ENCODE measurements at places on chromosomes 7 and 10. TPM values are rescaled to one million over a fixed set of nuclear protein-coding genes. Genes with fewer than 3 reads are reported as not detected.

DNA sequence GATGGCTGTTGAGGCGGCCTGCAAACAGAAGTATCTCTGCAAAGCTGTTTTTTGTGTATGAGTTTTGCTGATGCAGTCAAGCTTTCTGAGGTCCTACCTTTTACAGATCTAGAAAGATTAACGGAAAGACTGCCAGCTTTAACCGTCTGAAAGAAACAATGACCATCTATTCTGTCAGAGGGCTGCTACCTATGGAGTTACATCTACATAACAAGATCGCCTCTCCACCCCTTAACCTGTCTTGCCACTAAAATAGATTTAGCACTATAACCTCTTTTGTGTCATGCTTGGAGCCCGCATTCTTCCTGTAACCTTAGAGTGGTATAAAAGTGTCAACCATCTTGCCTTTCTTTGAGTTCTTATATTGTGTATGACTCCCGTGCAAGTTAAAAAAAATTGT, 291.2 kb downstream of the POM121L12 start:
- H3K36me3 ChIP-seq, result no peaks in the 10 kb centered on the region
- no peaks in the 10 kb centered on the region for H3K4me1 ChIP-seq
- DNase-seq, result no peak
- H3K27ac ChIP-seq, result no peak overlapping the region
- no peaks in the 10 kb centered on the region for H3K27me3 ChIP-seq
- H3K4me3 ChIP-seq, result no peak overlapping the region

- no peaks in the 10 kb centered on the region for H3K27me3 ChIP-seq
- peaks cover 24% of the 10 kb centered on the region for H3K4me1 ChIP-seq
- H3K4me3 ChIP-seq, result no peak overlapping the region
- DNase-seq, result no peak
These were observed 219.4 kb downstream of the ABCA13 start for GRCh38 chr7:48390388-48391327.

DNA sequence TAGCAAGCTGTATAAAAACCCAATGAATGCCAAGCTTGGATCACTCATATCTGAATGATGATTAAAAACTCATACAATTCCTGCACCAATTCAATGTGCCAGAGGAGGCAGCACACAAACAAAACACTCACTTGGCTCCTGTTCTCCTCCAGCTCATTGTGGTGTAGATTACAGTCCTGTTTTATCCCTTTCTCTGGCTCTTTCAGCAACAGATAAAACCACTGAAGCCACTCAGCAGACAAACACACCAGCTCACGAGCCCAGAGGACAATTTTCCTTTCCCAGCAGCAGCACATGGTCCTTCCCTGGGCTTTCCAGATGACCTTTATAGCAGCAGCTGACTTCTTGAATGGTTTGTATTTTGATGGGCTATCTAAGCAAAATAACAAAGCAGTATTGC, 107.3 kb upstream of the STARD3NL start:
- no peaks in the 10 kb centered on the region for H3K36me3 ChIP-seq
- DNase-seq, result peak; percentile 47
- no peaks in the 10 kb centered on the region for H3K4me1 ChIP-seq
- no peak overlapping the region for H3K4me3 ChIP-seq

GRCh38 chr10:110717781-110718589, 73.8 kb downstream of the RBM20 start:
- no peak overlapping the region for H3K4me3 ChIP-seq
- no peak for DNase-seq
- no peaks in the 10 kb centered on the region for H3K4me1 ChIP-seq
- no peak overlapping the region for H3K27ac ChIP-seq
- no peaks in the 10 kb centered on the region for H3K27me3 ChIP-seq

DNA sequence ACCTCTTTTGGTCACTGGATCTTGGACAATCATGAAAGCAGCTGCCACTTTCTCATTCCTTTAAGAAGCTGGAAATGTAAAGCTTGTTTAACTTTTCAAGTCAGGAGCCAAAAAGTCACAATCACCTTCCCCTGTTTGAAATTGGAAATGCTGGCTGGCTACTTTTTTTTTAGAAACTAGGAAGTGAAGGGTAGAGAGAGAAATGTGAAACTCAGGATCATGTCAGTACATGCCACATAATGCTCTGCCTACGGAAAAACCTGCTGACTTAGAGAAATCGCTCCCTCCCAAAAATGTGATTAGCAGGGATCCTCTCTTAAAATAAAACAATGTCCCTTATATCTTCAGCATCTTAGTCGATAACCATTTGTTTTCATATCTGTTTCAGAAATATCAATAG, 188.4 kb upstream of the C7orf33 start:
- H3K4me3 ChIP-seq, result no peak overlapping the region
- no peaks in the 10 kb centered on the region for H3K4me1 ChIP-seq
- H3K27ac ChIP-seq, result no peak overlapping the region
- H3K27me3 ChIP-seq, result peaks cover 54% of the 10 kb centered on the region
- DNase-seq, result no peak
- no peaks in the 10 kb centered on the region for H3K36me3 ChIP-seq

GRCh38 chr7:2201686-2202360, 30.9 kb downstream of the MAD1L1 start:
- peaks cover 3% of the 10 kb centered on the region for H3K36me3 ChIP-seq
- no peak overlapping the region for H3K4me3 ChIP-seq

- H3K4me1 ChIP-seq, result peaks cover 12% of the 10 kb centered on the region
- peaks cover 12% of the 10 kb centered on the region for H3K27me3 ChIP-seq
- no peak for DNase-seq
- no peaks in the 10 kb centered on the region for H3K36me3 ChIP-seq
- no peak overlapping the region for H3K4me3 ChIP-seq
These were observed 35.5 kb upstream of the BICC1 start for GRCh38 chr10:58477122-58477521.

DNA sequence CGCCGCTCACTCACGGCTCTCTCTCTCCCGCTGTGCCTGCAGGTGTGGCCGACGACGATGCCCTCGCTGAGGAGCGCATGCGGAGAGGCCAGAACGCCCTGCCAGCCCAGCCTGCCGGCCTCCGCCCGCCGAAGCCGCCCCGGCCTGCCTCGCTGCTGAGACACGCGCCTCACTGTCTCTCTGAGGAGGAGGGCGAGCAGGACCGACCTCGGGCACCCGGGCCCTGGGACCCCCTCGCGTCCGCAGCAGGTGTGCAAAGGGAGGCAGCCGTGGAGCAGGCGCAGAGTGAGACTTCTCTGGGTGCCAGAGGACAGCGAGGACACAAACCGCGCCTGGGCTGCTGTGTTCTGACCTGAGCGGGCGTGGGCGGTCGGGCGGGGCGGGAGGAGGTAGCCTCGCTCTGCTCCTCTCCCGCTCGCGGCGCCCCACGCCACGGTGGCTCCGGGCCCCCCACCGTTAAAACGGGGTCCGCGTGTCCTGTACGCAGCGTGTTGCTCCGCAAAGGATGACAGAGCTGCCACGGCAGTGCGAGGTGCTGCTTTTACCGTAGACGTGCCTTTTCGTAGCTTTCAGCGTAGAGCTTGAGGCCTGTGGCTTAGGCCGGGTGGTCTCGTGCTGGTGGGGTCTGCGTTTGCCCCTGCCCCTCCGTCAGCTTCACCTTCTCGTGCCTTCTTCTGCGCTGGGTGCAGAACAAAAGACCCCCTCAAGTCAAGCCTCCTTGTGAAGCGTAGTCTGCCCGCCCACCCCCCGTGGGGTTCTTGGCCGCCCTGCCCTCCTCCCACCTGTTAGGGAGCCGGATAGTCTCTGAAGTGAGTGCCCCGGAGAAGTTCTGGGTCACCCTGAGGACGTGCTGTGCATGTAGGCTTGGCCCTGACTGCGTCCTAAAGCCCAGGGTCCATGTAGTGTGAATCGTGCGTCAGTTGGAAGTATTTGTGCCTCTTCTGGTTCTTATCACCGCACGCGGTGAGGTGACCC, 73.2 kb downstream of the DNAJB6 start:
- H3K27me3 ChIP-seq, result no peaks in the 10 kb centered on the region
- H3K36me3 ChIP-seq, result peaks cover 12% of the 10 kb centered on the region
- H3K4me1 ChIP-seq, result peaks cover 44% of the 10 kb centered on the region
- no peak for DNase-seq
- H3K27ac ChIP-seq, result peak overlapping the region; percentile 99
- H3K4me3 ChIP-seq, result no peak overlapping the region

DNA sequence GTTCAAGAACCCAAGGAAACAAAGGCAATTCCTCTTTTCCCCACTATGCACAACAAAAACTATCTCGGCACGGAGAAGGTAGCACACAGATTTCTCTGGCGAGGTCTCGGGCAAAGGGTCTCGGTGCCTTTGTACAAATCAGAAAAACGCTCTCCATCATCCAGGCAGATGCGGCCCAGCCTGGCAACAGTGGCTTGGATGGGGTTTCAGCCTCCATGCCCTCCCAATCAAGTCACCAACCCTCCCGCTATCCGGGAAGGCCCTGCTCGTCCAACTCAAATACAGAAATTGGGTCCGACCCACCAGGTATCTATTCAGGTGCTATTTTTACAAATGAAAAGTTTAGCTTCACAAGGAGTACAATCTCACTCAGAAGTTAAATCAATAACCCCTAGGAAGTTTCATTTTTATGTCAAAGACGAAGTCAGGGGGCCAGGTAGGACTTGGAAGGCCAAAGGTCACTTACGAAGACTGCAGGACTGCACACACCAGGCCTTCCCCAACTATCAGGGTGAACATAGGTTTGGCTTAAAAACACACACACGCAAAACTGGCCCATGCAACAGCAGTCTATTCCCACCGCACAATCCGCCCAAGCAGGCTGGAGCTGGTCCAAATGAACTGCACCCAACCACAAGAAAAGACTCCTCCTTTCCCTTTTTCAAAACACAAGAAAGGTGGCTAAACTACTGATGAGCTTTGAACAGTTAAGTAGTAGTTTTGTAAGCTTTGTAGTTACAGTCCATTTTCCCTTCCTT, 43.0 kb downstream of the GNA12 start:
- no peaks in the 10 kb centered on the region for H3K27me3 ChIP-seq
- H3K4me3 ChIP-seq, result peak overlapping the region; percentile 56
- H3K36me3 ChIP-seq, result no peaks in the 10 kb centered on the region
- peak overlapping the region; percentile 92 for H3K27ac ChIP-seq
- DNase-seq, result peak; percentile 58
- peaks cover 41% of the 10 kb centered on the region for H3K4me1 ChIP-seq

GRCh38 chr7:31065021-31065593, 13.0 kb downstream of the ADCYAP1R1 start:
- no peak for DNase-seq
- H3K36me3 ChIP-seq, result no peaks in the 10 kb centered on the region
- no peak overlapping the region for H3K27ac ChIP-seq
- peaks cover 4% of the 10 kb centered on the region for H3K27me3 ChIP-seq
- no peak overlapping the region for H3K4me3 ChIP-seq
- H3K4me1 ChIP-seq, result no peaks in the 10 kb centered on the region

DNA sequence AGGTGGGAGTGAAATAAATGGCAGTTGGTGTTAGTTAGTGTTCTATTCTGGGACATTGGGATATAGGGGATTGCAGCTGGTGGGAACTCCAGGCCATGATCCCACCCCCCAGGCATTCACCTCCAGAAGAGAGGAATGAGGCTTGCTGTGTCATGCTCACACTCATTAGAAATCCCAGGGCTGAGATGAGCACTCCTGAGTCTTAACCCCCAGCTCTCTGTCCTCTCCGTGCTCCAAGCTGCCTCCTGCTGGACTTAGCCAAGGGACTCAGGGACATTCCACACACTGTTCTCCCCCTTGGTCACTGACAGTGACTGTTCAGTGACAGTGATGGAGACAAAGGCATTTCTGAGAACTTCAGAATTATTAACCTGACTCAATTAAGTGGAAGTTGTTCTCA, 21.5 kb downstream of the CYP26A1 start:
- H3K36me3 ChIP-seq, result no peaks in the 10 kb centered on the region
- no peak overlapping the region for H3K27ac ChIP-seq
- H3K4me1 ChIP-seq, result peaks cover 8% of the 10 kb centered on the region
- no peaks in the 10 kb centered on the region for H3K27me3 ChIP-seq

DNA sequence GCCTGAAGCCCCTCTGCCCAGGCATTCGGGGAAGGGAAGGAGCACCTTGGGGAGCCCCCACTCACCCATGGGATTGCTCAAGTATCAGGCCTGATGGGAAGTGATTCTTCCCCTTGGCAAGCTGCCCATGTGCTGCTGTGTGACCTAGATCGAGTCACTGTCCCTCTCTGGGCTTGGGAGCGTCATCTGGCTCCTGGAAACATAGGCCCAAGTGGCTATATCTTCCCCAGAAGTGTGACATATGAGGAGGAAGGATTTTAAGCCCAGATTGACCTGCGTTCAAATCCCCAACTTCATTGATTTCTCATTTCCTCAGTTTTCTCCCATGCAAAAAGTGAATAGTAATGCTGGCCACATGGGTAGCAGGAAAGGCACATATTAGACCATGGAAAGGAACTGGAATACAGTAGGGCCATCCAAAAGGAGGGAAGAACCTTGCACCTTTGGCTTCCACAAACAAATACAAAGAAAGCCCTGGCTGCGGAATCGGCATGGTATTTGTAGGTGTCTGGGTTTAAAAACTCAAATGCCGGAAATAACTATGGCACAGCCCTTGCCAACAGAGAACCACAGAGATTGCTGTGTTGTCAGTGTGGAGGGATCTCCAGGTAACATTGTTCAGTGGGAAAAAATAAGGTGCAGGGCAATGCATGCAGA, 169.5 kb upstream of the ZMIZ1 start:
- no peaks in the 10 kb centered on the region for H3K36me3 ChIP-seq
- no peak overlapping the region for H3K4me3 ChIP-seq
- H3K4me1 ChIP-seq, result no peaks in the 10 kb centered on the region

- no peak overlapping the region for H3K27ac ChIP-seq
- no peak overlapping the region for H3K4me3 ChIP-seq
- H3K4me1 ChIP-seq, result no peaks in the 10 kb centered on the region
- H3K36me3 ChIP-seq, result no peaks in the 10 kb centered on the region
These were observed 140.7 kb upstream of the ANKRD1 start for GRCh38 chr10:91061608-91062007.

DNA sequence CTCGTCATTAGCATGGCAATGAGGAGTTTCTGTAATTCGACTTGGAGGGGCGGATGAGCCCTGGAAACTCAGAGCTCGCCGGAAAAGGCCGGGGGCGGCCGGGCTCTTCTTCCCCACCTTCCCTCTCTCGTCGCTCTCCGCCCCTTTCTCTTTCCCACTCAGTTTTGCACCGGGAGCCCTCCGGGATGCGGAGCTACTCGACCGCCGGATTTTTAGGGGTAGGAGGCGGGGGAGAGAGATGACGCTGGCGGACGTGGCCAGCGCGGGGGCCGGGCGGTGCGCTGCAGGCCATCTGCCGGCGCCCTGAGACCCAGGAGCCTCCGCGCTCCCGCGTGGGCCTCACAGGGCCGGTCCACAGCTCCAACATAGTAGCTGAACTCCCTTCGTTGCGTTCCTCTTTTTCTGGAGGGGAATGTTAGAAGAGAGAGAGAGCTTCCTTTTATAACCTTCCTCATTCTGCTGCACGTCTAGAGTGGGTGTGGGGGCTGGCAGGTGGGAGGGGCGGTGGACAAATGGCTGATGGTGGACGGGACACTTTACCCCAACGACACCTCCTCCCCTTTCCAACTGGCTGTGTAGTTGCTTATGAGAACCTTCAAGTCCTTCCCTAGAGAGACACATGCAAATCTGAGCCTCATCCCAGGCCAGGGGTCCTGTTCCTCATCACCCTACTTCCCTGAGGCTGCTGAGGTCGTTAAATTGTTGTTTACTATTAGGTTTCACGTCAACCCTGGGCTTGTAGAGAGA, 1.1 kb upstream of the HOXA1 start:
- H3K4me3 ChIP-seq, result peak overlapping the region; percentile 84
- peak overlapping the region; percentile 88 for H3K27ac ChIP-seq
- peaks cover 35% of the 10 kb centered on the region for H3K4me1 ChIP-seq
- peak; percentile 45 for DNase-seq
- no peaks in the 10 kb centered on the region for H3K27me3 ChIP-seq

Gene CPN1
- not detected for total RNA-seq

Gene HOXA4
- 2.3 TPM for total RNA-seq

Gene JCAD
- 7.8 TPM for total RNA-seq

Gene CCNY
- 145 TPM for total RNA-seq

Gene EDRF1
- 16.0 TPM for total RNA-seq

Gene PLEKHS1
- not detected for total RNA-seq

Gene CRPPA
- 0.75 TPM for total RNA-seq
